ENCODE measurements at places on chromosomes 5 and 9. TPM values are rescaled to one million over a fixed set of nuclear protein-coding genes. Genes with fewer than 3 reads are reported as not detected.

The PCDHGB3 gene
- total RNA-seq = 0.87 TPM

The RXFP3 gene
- not detected for total RNA-seq

The CHSY3 gene
- 9.3 TPM for total RNA-seq

The ADAMTS12 gene
- total RNA-seq = 14.7 TPM

The SNAPC3 gene
- total RNA-seq = 24.3 TPM

The SPATA31A6 gene
- not detected for total RNA-seq

The FOXI1 gene
- not detected for total RNA-seq

The SH3TC2 gene
- total RNA-seq = 0.95 TPM

The GLRA1 gene
- not detected for total RNA-seq

The FAM169A gene
- total RNA-seq = 7.1 TPM

The MEGF9 gene
- total RNA-seq = 9.0 TPM

The AK8 gene
- 0.21 TPM for total RNA-seq

The IFNE gene
- not detected for total RNA-seq

The RGS3 gene
- total RNA-seq = 37.1 TPM

The MEF2C gene
- 8.3 TPM for total RNA-seq

The RAD50 gene
- total RNA-seq = 23.2 TPM

The PAX5 gene
- not detected for total RNA-seq

The NUTM2G gene
- total RNA-seq = not detected

The TMEM8B gene
- total RNA-seq = 2.1 TPM

The CCNI2 gene
- not detected for total RNA-seq

The ZNF474 gene
- 0.06 TPM for total RNA-seq

The PCDHGB4 gene
- 0.21 TPM for total RNA-seq

The IFNK gene
- total RNA-seq = not detected

The RNF20 gene
- total RNA-seq = 27.5 TPM

The HSD17B3 gene
- not detected for total RNA-seq

The ZNF300 gene
- total RNA-seq = 5.7 TPM

The RECK gene
- total RNA-seq = 16.7 TPM

The OBP2B gene
- not detected for total RNA-seq

The TMEM174 gene
- not detected for total RNA-seq

The PRR16 gene
- 4.5 TPM for total RNA-seq

The IL11RA gene
- total RNA-seq = 12.4 TPM

Measured in H4 (cell line).